Fibroblast of skin of scalp (primary cell): ENCODE measurements at places on chromosomes 3 and 15.

GRCh38 chr3:197592361-197593045 lies 36.7 kb upstream of the BDH1 start:
- DNase-seq, result no peak

DNA sequence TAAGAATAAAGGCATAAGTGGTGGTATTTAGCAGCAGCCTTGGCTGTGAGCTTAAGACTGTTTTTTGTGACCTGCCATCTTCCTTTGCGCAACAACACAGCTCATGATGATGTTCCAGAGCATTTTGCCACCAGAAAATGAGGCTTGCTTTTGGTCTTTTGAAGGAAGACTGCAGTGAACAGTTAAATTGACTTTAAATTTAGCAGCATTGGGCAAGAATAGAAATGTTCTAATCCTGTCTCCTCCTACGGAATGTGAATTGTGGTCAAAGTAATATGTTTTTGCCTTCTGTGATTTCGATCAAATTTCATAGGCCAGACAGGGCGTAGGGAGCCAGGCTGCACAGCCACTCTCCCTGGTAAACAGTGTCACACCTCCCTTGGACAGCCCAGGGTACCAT lies 460.7 kb upstream of the RASGRP1 start:
- peak; percentile 45 for DNase-seq

DNA sequence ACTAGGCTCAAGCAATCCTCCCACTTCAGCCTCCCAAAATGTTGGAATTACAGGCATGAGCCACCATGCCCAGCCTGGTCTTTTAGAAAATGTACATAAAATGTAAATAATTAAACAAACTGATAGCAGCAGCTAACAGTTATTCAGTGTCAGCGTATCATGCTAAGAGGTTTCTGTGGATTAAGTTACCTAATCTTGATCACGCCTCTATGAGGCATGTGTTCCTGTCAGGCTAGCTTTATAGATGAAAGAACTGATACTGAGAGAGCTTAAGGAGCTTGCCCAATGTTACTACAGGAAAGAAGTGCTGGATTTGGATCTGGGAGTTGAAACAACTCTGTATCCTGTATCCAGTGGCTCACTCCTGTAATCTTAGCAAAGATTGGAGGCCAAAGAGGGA lies 11.2 kb upstream of the MST1R start:
- no peak for DNase-seq

DNA sequence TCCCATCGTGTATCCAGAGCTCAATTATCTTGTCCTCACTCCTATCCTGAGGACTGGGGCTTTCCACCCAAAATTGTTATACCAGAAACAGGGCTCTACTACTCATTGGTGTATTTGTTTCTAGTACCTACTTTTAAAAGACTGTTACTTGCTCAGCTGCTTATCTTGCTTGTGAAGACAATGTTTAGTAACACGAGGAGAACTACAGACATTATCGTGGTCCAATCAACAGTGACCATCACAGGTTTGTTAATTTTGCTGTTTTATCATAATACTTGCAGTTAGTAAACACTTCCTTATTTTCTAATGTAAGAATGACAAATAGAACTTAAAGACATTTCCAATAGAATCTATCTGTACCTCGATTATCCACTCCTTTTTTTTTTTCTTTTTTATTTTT lies 13.5 kb downstream of the LRCH3 start:
- DNase-seq, result no peak

- no peak for DNase-seq
These were observed 88.3 kb upstream of the PPIB start for GRCh38 chr15:64251121-64251520.

DNA sequence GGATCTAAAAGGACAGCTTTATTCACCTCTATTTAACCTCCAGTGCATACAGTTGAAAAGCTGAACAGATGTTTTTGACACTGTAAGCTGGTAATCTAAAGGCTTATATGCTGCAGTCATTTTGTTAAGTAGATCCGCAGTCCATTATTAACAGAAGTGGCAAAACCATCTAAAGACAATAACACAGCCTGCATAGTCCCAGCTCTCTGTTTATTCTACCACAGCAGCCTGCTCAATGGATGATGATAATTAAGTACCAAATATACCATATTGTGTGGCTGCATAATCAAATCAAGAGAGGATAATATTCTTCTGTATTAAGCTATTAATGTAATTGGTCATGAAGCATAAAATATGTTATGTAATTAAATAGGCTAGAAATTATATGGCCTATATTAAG lies 207.1 kb downstream of the MEIS2 start:
- no peak for DNase-seq

DNA sequence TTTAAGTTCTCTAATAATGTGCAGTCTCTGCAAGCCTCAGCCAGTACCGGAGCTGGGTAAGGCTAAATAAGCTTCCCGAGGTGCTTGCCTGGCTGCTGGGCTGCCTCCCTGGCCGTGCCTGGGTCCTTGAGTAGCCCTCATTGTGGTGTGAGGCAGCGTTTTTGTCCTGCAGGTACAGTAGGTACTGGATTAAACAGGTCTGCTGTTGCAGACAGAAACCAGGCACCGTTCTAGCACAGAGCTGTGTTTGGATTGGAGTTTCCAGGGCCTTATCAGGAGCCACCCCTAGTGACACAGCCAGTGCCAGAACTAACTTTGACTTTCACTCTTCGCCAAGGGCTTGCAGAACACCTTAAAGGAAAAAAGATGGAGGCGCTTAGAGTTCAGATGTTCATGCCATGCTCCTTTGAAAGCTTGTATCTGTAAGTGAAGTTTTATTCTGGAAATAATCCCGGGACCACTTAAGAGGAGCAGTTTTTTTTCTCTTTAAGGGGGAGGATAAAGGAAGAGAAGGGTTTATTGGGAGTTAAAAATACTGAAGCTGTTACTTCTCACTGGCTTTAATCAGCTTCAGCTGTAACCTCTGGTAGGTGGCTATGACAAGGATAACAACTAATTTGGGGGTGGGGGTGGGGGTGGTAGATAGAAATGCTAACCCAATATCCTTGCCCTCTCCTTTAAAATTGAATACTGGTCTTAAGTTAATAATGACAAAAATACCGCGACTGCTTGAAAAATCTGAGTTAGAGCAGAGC lies 126.8 kb downstream of the MITF start:
- no peak for DNase-seq

- no peak for DNase-seq
These were observed 14.1 kb downstream of the TEX264 start for GRCh38 chr3:51684971-51685751.

GRCh38 chr15:70269991-70270751 lies 172.5 kb upstream of the TLE3 start:
- DNase-seq, result peak; percentile 22

GRCh38 chr15:97078591-97078990 lies 748.1 kb downstream of the NR2F2 start:
- DNase-seq, result no peak

GRCh38 chr3:127589600-127590281 lies 792 bp downstream of the TPRA1 start:
- DNase-seq, result no peak

DNA sequence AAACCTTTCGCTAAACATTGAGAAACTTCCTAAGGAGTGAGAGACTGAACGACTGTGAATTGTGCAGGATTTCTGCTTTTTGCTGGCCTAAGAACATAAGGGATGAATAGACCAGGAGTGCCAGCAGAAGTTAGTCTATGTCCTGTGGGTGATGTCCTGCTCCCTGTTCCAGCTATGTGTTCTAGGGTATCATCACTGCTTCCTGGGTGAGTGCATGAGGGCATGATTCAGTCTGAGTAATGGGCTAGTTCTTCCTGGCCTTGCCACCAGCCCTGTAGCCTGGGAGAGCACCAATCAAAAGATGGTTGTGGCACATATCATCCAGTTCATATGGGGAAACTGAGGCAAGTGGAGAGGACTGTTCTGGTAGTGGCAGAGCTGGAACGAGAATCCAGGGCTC lies 153.9 kb upstream of the TPM1 start:
- DNase-seq, result no peak
